Stimulated activated CD8-positive, alpha-beta memory T cell treated with anti-CD3 and anti-CD28 coated beads, Interleukin-15, amount 100 ng/mL, for 4 hours (primary cell): ENCODE measurements at places on chromosomes 7 and 10.
A peak's percentile ranks its signal among the peaks of the same experiment; 100 is the strongest.

GRCh38 chr7:140360697-140361229 lies 37.6 kb downstream of the SLC37A3 start:
- DNase-seq = no peak

DNA sequence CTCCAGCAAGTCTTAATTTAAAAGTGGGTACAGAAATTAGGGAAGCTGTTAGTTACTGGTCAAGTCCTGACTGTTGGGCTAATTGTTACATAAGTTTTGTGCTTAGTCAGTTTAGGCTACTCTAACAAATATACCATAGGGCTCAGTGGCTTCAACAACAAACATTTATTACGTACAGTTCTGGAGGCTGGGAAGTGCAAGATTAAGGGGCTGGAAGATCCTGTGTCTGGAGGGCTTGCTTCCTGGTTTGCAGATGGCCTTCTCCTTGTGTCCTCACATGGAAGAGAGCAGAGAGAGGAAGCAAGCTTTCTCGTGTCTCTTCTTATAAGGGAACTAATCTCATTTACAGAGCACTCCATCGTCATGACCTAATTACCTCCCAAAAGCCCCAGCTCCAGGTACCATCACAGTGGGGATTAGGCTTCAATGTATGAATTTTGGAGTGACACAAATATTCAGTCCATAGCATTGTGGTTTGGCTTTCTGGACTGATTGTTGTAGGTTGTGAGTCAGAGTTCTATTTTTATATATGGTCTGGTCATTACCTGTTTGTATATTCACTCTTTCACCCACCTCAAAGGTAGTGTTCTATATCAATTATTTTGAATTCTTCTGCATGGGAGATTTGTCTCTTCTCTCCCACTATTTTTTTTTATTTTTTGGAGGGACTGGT lies 17.1 kb downstream of the ST7 start:
- DNase-seq = no peak

DNA sequence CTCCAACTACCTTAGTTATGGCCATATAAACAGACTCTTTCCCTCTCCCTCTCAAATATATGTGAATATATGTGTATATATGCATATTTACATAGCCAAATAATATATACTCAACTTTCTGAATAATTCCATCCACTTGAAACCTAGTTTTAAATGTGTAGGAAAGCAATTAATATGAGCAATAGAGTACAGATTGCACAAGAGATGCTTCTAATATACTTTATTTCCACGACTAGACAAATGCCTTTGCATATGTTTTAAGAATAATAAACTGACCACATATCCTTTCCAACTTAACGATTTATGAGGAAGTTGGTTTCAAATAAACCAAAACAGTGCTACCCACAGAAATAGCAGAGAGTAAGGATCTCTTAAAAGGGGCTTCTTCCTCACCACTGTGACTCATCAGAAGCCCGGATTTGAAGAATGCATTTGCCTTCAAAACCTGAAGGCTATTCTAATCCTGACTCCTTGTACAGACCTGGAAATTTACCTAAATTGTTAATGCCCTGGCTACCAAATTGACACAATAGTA lies 266.3 kb downstream of the AHR start:
- no peak for DNase-seq

GRCh38 chr7:140597428-140597949 lies 43.1 kb downstream of the DENND2A start:
- no peak for DNase-seq

- no peak for DNase-seq
These were observed 52.8 kb upstream of the AOAH start for GRCh38 chr7:36777062-36777461.

DNA sequence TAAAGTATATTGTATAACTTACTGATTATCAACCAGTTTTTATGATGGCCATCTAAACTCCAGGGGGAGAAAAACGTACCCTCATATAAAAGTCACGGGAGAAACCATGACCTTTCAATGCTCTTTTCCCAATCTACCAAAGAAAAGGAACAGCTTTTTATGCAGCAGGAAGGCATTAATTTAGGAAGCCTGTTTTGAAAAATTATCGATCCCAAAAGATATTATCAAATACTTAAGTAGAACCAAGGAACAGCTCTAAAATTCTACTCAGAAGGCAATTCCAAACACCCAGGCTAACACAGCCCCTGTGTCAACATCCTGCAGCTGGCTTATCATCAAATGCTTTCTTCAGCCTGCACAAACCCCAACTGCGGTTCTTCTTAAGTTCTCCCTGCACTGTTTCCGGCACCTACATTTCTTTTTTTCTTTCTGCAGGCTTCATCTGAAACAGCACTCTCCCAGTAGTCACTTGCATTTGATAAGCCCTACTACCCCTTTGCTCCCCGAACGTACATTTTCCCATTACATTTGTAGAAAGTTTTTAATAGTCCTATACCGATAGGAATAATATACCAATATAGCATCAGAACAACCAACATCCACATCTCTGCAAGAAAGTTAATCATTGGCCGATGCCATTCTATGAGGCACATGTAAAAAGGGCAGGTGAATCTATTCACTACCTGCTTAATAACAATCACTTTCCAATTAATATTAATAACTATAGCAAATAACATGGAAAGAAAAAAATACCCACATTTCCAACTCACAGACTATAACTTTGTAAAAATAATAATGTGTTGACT lies 47.9 kb downstream of the PIP4K2A start:
- DNase-seq = no peak

DNA sequence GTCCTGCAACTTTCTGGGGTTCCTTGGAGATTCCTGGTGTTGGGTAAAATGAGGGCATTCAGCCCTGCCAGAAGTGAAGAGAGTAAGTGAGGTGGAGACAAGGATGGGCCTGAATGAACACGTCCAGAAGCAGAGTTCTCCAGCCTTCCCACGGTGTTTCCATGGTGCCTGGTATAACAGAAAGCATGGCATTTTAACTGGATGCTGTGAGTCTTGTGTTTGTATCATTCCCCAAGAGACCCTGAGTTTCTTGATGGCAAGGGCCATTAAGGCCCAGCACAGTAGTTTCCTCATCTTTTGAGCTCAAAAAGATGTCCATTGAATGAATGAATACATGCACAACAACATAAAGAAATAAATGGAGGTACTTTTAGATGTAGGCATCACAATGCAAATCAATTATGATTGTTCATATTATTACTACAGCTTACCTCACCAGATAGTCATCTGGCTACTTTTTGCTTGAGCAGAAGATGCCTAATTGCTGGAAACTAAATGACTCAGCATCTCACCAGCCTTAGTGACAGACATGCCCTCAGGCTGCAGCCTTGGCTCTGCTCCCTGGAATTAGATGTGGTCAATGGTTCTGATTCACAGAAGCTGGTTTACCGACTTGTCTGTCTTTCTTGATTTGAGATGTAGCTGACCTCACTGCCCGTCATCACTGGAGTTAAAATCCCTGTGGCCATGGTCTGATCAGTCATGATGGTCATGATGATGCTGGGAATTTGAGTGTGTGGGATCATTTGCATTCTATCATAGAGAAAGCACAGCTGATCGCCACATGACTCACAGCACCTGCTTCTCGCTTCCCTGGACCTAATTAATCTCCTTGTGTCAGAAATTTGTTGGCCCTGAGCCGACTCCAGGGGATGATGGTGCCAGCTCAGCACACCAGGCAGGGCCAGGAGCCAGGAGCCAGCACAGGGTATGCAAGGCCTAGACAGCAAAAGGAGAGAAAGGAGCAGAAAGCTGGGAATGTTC lies 83.9 kb downstream of the CXCL12 start:
- DNase-seq = no peak

GRCh38 chr7:121279060-121279620 lies 49.7 kb upstream of the WNT16 start:
- no peak for DNase-seq

GRCh38 chr7:5287802-5288201 lies 5.1 kb downstream of the SLC29A4 start:
- no peak for DNase-seq

GRCh38 chr7:137656227-137656849 lies 190.4 kb downstream of the DGKI start:
- DNase-seq = peak; percentile 6

DNA sequence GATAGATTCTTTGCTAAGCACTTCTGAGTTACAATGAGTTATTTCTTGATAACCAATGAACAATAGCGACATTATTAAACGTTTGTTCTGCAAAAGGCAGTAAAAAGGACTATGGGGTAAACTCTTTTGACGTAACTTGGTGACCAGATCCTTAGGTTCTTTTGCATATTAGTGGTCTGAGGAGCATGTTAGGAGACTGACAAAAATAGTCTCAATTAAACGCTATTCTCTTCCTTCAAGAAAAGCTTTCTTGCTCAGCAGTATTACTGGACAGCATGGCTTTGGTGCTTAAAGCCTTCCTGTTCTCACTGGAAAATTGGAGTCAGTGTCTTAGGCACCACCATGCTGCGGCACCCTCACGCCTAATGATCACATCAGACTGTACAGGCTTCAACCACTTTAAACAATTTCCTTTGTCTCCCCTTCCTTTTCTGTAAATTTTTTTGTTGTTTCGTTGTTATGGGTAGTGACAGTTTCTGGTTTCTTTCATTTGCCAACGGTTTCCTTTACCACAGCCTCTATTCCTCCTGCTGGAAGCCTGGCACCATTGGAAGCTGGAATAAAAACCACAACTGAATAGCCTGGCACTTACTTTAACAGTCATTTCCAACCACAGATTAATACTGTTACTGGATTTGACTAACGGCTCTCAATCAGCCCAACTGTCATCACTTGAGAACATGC lies 49.2 kb upstream of the FAM133B start:
- DNase-seq = no peak

DNA sequence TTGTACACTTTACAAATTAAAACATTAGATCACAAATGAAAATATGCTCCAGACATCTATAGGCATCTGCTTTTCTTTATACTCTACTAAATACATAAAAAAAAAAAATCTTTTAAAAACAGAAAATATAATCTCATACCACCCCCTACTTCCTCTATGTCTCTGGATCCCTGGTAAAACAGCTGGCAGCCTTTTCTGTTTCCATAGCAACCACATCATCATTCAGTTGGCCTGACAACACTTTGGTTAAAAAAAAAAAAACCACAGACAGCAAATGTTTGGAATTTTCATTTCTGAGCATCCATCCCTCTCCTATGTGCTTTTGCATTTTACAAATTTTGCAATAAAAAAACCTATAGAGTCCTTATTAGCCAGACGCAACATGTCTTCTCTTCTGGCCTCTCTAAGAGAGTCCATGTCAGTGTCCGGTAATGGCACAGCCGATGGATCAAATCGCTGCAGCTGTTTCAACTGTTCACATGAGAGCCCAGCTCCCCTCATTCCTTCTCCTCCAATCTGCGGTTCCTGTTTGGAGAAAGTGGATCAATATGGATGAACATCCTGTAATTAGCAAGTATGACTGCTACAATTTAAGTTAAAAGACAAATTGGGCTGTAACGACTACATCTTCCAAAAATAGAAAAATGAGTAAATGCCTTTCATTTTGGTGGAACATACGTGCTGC lies 105.6 kb downstream of the NSUN6 start:
- no peak for DNase-seq

- DNase-seq = no peak
These were observed 28.0 kb downstream of the PRPF18 start for GRCh38 chr10:13614530-13615332.

DNA sequence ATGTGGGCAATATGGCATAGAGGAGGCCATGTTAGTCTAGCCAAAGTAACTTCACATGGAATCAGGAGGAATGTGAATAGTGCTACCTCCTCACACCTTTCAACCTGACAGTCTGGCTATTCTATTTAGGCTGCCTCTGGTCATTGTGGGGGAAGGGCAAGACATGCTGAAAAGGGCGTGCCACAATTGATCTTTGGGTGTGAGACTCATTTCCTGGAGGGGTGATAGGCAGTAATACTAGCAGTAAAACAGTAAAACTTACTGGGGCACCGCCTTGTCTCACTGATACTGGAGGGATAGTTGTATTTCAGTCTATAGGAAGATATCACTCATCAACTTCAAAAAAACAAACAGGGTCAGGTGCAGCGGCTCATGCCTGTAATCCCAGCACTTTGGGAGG lies 88.7 kb downstream of the TMEM168 start:
- no peak for DNase-seq

- DNase-seq = no peak
These were observed 140.6 kb upstream of the KMT2E start for GRCh38 chr7:104873401-104873800.

GRCh38 chr7:128017862-128018845 lies 13.1 kb downstream of the LRRC4 start:
- no peak for DNase-seq

- DNase-seq = no peak
These were observed 89.2 kb downstream of the RNF216 start for GRCh38 chr7:5692112-5692844.

DNA sequence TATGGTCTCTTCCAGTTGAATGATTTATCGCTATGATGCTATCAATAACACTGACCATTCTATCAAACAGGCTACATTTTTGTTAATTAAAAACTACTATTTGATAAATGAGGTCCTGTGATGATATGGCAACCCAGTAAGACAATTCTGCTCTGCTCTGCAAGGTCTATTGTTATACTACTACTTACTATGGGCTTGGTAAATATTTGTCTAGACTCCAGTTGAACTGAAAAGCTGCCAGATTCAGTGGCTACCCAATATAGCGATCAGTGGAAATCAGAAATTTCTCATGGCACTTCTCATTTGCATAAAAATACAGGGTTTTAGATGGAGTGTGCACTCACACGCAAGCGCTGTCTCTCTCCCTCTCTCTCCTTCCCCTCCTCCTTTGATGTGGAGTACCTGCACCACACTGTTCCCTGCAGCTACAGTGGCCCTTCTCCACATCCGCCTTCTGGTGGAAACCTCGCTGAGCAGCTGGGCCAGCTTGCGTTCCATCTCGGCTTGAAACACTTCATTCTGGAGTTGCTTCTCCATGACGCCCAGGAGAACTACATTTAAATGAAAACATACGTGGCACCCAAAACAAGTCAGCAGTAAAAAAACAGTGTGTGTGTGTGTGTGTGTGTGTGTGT lies 77.9 kb downstream of the KIAA1549 start:
- peak; percentile 3 for DNase-seq
